ENCODE measurements at places on chromosomes 16 and 17. TPM values are rescaled to one million over a fixed set of nuclear protein-coding genes. Genes with fewer than 3 reads are reported as not detected.

DNA sequence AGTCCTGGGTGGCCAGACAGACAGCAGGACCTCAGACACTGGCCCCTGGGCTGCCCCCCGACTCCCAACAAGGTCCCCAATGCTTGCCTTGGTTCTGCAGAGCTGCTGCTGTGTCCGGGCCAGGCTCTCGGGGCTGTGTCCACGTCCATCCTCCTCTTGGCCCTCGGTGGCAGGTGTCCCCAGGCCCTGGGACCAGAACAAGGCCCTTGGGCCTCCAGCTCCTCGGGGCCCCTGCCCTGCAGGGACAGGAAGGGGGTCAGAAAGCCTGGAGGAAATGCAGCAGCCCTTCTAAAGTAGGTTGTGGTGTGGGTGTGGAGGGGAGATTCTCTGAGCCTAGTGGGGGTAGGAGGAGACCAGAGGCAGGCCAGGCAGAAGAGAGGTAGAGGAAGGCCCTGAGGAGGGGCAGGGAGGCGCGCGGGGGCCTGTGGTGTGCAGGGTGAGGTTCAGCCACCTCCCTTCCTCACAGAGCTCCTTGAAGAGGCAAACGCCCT is 2.5 kb upstream of the AXIN1 start:
- no peaks in the 10 kb centered on the region for H3K27me3 ChIP-seq
- H3K36me3 ChIP-seq, result peaks cover 6% of the 10 kb centered on the region
- H3K4me3 ChIP-seq, result peak overlapping the region; percentile 61
- H3K27ac ChIP-seq, result peak overlapping the region; percentile 80
- peaks cover 16% of the 10 kb centered on the region for H3K4me1 ChIP-seq

- H3K27ac ChIP-seq, result peak overlapping the region; percentile 46
- peaks cover 6% of the 10 kb centered on the region for H3K27me3 ChIP-seq
- peak; percentile 43 for DNase-seq
Observed at GRCh38 chr16:15509593-15510535, 75.5 kb downstream of the BMERB1 start.

DNA sequence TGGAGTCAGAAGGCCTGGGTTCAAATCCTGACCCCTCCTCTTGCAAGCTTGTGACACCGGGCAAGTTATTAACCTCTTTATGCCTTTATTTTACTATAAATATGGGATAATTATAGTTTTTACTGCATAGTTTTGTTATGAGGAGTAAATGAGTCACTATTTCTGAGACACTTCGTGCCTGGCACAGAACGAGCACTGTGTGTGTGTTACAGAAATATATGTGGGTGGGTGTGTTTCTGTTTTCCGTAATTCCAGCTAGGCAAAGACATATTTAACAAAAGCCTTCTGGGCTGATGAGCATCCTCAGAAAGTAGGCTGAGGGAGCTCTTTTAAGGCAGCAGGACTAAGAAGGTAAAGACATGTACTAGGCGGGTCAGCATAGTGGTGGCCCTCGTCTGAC is 417.9 kb downstream of the MAF start:
- no peak overlapping the region for H3K27ac ChIP-seq
- peaks cover 11% of the 10 kb centered on the region for H3K27me3 ChIP-seq
- peaks cover 6% of the 10 kb centered on the region for H3K4me1 ChIP-seq
- DNase-seq, result no peak
- H3K4me3 ChIP-seq, result no peak overlapping the region
- H3K36me3 ChIP-seq, result no peaks in the 10 kb centered on the region

DNA sequence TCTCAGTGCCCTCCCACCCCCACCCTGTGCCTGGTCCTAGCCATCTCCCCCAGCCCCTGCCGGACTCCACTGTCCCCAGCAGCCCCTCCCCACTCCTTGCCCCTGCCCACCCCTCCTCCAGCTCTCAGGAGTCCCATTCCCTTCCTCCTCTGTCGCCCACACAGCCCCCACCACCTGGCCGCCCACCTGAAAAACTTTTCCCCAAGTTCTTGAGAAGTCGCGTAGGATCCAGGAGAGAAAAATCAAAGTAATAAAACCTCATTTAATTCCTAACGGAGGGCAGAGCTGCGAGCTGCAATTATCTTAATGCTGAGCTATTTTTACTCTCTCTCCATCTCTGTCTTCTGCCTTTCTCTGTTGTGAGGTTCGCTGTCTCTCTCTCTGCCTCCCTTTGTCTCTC is 2.4 kb upstream of the PPP1R1B start:
- H3K4me1 ChIP-seq, result peaks cover 9% of the 10 kb centered on the region
- no peak overlapping the region for H3K27ac ChIP-seq
- H3K36me3 ChIP-seq, result no peaks in the 10 kb centered on the region
- H3K4me3 ChIP-seq, result no peak overlapping the region

GRCh38 chr17:38579934-38580333 is 25.8 kb downstream of the SRCIN1 start:
- peaks cover 80% of the 10 kb centered on the region for H3K27me3 ChIP-seq
- no peak overlapping the region for H3K4me3 ChIP-seq
- H3K36me3 ChIP-seq, result no peaks in the 10 kb centered on the region
- H3K4me1 ChIP-seq, result peaks cover 7% of the 10 kb centered on the region

- no peaks in the 10 kb centered on the region for H3K4me1 ChIP-seq
- H3K27me3 ChIP-seq, result peaks cover 6% of the 10 kb centered on the region
- no peak for DNase-seq
- no peaks in the 10 kb centered on the region for H3K36me3 ChIP-seq
- H3K27ac ChIP-seq, result no peak within 1 kb of the TSS
- H3K4me3 ChIP-seq, result no peak within 1 kb of the TSS
Observed at GRCh38 chr17:70074956-70075355, at the start of gene KCNJ16. Gene KCNJ16, plus strand, starts transcription at chr17:70075225. Its CDS starts 56,863 bp downstream, at chr17:70132088.

- H3K4me3 ChIP-seq, result no peak overlapping the region
- DNase-seq, result no peak
- H3K27me3 ChIP-seq, result peaks cover 23% of the 10 kb centered on the region
- H3K4me1 ChIP-seq, result peaks cover 12% of the 10 kb centered on the region
Observed at GRCh38 chr16:79296491-79296890, 304.0 kb downstream of the MAF start.

DNA sequence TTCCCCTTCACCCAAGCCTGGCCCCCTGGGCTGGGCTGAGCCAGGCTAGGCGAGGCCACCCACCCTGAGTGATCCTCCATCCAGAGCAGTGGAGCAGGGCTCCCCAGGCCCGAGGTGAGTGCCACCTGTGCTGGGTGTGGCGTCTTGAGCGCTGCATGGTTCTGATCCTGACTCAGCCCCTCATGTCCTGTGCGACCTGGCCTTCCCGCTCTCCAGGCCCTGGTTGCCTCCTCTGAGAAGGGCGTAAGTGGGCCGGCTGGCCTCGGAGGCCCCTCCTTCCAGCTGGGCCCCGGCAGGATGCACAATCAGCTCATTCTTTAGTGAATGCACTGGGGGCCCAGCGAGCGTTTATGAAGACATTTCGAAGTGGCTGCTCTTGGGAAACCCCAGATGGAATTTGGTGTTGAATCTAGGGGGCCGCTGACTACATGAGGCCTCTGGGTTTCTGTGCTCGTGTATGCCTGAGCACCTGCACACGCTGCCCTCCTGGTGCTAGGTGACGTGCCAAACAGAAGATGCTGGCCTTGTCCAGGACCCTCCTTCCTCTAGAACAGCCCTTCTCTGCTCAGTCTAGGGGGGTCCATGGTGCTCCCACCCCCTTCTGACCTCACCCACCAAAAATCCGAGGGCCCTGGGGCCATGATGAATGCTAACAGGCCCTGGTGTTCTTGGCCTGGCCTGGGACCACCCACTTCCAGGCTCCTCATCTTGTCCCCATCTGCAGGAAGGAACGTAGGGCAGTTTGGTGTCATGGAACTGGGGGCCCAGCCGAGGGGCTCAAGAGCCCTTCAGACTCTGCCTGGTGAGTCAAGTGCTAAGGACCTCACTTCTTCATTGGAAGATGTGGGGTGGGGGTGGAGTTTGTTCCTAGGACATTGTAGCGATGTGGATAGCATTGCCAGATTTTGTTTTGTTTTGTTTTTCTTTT is 3.6 kb upstream of the TMEM92 start:
- no peaks in the 10 kb centered on the region for H3K36me3 ChIP-seq
- peaks cover 32% of the 10 kb centered on the region for H3K27me3 ChIP-seq
- DNase-seq, result no peak
- H3K4me3 ChIP-seq, result no peak overlapping the region

- no peaks in the 10 kb centered on the region for H3K27me3 ChIP-seq
- no peak overlapping the region for H3K4me3 ChIP-seq
- peaks cover 28% of the 10 kb centered on the region for H3K36me3 ChIP-seq
- no peak overlapping the region for H3K27ac ChIP-seq
- H3K4me1 ChIP-seq, result peaks cover 21% of the 10 kb centered on the region
- no peak for DNase-seq
Observed at GRCh38 chr17:32020943-32021614, 13.9 kb downstream of the LRRC37B start.

DNA sequence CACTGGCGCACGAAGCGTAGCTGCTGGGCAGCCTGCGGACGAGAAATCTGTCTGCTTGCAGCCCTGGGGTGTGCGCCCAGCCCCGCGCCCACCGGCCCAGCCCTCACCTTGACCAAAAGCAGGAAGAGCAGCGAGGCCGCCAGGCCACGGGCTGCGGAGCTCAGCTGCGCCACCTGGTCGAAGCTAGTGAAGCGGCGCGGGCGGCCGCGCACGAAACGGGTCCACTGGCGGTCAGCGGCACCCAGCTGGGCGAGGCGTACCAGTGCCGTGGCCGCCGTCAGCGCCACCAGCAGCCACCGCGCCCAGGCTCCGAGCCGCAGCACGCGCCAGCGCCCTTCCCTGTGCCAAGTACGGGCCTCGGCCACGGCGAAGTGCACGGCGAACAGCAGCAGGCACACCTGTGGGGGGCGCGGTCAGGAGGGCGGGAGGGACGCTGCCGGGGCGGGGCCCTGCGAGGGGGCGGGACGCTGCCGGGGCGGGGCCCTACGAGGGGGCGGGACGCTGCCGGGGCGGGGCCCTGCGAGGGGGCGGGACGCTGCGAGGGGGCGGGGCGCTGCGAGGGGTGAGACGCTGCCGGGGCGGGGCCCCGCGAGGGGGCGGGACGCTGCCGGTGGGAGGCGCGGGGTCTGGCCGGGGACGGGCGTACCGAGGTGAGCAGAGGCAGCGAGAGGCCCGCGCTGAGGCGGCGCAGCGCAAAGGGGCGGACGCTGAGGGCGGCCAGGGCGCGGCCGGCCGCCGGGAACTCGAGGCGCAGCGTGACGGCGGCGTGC is 43.2 kb downstream of the TSC2 start:
- H3K36me3 ChIP-seq, result no peaks in the 10 kb centered on the region
- no peaks in the 10 kb centered on the region for H3K4me1 ChIP-seq
- no peak overlapping the region for H3K4me3 ChIP-seq

GRCh38 chr16:87325423-87325858 is 8.2 kb upstream of the C16orf95 start:
- no peaks in the 10 kb centered on the region for H3K27me3 ChIP-seq
- H3K4me3 ChIP-seq, result no peak overlapping the region
- H3K27ac ChIP-seq, result no peak overlapping the region
- H3K4me1 ChIP-seq, result peaks cover 2% of the 10 kb centered on the region
- no peak for DNase-seq
- H3K36me3 ChIP-seq, result no peaks in the 10 kb centered on the region

DNA sequence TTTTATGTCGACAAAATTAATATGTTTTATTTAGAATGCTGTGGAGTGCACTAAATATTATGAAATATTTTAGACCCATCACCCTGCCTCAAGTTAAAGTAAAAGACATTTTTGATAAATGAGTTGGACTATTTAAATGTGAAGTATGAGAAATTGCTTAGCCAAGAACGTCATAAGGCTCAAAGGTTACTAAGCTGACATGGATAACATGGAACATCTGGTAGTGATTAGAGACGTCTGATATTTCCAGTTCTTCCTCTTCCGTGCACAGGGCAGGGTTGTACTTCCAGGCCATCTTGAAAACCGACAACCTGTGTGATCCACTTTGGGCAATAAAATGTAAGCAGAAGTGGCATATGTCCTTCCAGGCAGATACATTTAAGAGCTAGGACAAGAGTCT is 7.2 kb upstream of the CCL8 start:
- DNase-seq, result no peak
- H3K36me3 ChIP-seq, result no peaks in the 10 kb centered on the region
- peaks cover 6% of the 10 kb centered on the region for H3K4me1 ChIP-seq
- peaks cover 31% of the 10 kb centered on the region for H3K27me3 ChIP-seq

GRCh38 chr16:50671644-50672260 is 9.4 kb downstream of the SNX20 start:
- peak overlapping the region; percentile 75 for H3K27ac ChIP-seq
- H3K27me3 ChIP-seq, result no peaks in the 10 kb centered on the region
- peaks cover 32% of the 10 kb centered on the region for H3K4me1 ChIP-seq
- peaks cover 64% of the 10 kb centered on the region for H3K36me3 ChIP-seq
- H3K4me3 ChIP-seq, result no peak overlapping the region

- DNase-seq, result no peak
- no peaks in the 10 kb centered on the region for H3K4me1 ChIP-seq
- no peaks in the 10 kb centered on the region for H3K36me3 ChIP-seq
- no peaks in the 10 kb centered on the region for H3K27me3 ChIP-seq
- H3K4me3 ChIP-seq, result no peak overlapping the region
- no peak overlapping the region for H3K27ac ChIP-seq
Observed at GRCh38 chr16:64121473-64121872, 1000.4 kb downstream of the CDH11 start.

DNA sequence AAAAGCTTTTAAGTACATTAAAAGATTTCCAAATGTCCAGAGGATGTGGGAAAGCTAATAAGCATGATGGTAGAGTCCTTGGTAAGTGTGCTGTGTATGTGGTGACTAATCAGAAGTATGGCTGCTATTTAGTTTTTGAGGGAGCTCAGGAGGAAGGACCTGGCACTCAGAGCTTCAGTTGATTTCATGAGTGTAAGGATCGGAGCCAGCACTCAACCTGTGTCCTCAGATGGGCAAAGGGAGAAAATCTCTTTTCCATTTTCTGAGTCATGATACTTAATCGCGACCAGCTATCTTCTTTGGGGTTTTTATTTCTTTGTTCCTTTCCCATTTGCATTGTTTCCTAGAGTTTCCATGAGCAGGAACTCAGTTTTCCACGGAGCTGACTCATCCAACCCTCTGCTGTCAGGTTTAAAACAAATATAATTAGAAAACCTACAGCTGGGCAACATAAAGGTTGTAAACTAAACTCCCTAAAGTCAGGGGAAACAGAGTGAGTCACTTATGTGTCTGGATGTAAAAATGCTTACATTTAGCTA is 125.4 kb downstream of the MAP2K6 start:
- DNase-seq, result no peak
- no peak overlapping the region for H3K4me3 ChIP-seq
- peaks cover 13% of the 10 kb centered on the region for H3K36me3 ChIP-seq

GRCh38 chr16:1642148-1642547 is 30.0 kb downstream of the CRAMP1 start:
- no peak for DNase-seq
- no peaks in the 10 kb centered on the region for H3K27me3 ChIP-seq
- H3K4me1 ChIP-seq, result peaks cover 16% of the 10 kb centered on the region
- no peak overlapping the region for H3K4me3 ChIP-seq

- H3K27ac ChIP-seq, result no peak overlapping the region
- H3K4me1 ChIP-seq, result peaks cover 11% of the 10 kb centered on the region
- H3K4me3 ChIP-seq, result no peak overlapping the region
- H3K36me3 ChIP-seq, result peaks cover 8% of the 10 kb centered on the region
- DNase-seq, result no peak
Observed at GRCh38 chr17:73654241-73654640, 10.0 kb upstream of the SDK2 start.

The GRAP gene
- 27.7 TPM for total RNA-seq

The IRF8 gene
- total RNA-seq, result 27.8 TPM

The LITAFD gene
- total RNA-seq, result not detected

The GCGR gene
- not detected for total RNA-seq

The CCDC200 gene
- total RNA-seq, result 0.45 TPM

The HYDIN gene
- not detected for total RNA-seq
